ENCODE measurements at places on chromosomes 2 and 18.

DNA sequence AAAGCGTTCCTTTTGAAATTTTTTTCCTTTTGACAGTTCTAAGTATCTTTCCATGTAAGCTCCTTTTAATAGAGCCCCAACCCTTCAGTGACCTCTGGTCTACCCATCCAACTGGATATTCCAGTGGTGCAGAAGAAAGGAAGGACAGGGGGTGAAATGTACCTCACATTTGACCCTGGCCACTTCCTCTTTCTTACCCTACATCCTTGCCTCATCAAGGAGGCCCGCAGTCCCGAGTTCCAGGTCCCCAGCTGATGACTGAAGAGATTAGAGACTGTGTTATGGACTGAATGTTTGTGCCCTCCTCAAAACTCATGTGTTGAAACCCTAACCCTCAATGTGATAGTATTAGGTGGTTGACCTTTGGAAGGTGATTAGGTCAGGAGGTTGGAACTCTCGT is 158.1 kb downstream of the RBM43 start:
- no peak for DNase-seq

DNA sequence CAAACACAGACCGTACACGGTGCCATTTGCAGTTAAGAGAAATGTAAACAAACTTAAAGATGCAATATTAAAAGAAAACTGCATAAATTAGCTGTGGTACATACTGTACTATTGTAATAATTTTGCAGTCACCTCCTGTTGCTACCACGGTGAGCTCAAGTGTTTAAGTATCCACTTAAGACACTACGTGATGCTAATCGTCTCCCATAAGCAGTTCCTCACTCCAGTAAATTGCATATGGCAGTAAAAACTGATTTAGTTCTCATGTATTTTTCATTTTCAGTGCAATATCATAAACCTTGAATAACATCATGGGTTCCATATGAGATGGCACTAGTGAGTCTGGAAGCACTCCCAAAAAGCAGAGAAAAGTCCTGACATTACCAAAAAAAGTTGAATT is 14.4 kb downstream of the CLEC4F start:
- DNase-seq: no peak

GRCh38 chr2:175097297-175097696 is 70.7 kb downstream of the ATF2 start:
- DNase-seq: peak; percentile 71

DNA sequence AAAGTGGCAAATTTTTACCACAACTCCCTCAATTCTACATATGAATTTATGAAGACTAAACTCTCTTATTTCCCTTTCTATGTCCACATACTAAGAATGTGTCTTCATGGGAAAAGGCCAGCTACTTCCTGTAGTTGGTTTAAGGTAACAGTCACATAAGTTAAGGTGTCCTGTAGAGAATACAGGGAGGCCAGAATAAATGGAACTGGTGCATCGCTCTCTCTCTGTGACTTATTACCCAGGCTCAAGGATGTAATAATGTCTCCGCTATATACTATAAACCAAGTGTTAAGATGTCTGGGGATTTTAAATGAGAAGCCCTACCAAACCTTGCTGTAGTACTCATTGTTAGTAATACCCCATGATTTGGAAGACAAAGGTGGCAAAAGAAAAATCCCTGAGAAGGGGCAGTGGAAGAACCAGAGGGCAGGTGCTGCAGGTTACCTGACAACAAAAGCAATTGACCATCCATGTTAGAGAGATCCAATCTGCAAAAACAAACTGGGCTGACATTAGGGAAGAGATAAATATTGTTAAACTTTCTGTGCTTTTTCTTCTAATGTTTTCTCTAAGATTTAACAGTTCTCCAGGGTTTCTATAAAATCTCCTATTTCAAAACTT is 372.8 kb downstream of the TMX3 start:
- DNase-seq: no peak

- no peak for DNase-seq
Observed at GRCh38 chr2:85501248-85501647, 37.7 kb upstream of the MAT2A start.

- DNase-seq: no peak
Observed at GRCh38 chr18:69097349-69097748, 299.5 kb downstream of the CCDC102B start.

GRCh38 chr18:79507076-79507545 is 111.4 kb downstream of the NFATC1 start:
- peak; percentile 32 for DNase-seq

DNA sequence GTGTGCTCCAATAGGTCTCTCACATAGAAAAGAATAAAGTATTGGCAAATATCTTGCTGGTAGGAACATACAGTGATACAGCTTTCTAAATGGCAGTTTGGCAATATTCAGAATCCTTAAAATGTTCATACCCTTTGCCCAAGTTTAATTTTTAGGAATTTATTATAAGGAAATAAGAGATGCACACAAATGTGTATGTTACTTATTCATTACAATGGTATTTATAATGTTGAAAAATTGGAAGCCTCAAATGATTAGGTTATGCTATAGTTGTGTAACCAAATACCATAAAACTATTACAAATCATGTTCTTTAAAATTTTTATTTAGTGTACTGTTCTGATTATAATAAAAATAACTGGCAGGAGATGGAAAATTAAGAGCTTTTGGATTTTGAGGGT is 196.8 kb downstream of the MCFD2 start:
- no peak for DNase-seq

DNA sequence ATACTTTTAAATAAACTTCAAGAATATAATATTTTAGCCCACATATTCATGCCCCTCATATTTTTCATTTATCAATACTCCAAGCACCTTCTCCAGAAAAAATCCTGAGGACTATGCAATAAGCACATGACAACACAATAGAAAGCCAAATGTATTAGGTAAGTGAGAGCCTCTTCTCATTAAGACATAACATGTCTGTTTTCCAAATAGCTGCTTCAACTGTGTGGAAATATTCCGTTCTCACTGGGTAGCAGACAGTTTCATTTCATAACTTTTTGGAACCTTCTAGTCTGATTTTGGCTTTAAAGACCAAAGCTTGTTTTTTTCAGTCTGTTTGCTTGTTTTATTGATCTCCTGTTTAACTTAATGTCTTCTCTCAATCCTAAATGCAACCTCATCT is 137.8 kb downstream of the PIK3C3 start:
- DNase-seq: no peak

- DNase-seq: no peak
Observed at GRCh38 chr18:44526705-44527415, 153.8 kb upstream of the SETBP1 start.

GRCh38 chr18:11579916-11580315 is 29.5 kb upstream of the SLC35G4 start:
- DNase-seq: no peak

- DNase-seq: no peak
Observed at GRCh38 chr2:30221531-30221930, 9.8 kb upstream of the LBH start.

DNA sequence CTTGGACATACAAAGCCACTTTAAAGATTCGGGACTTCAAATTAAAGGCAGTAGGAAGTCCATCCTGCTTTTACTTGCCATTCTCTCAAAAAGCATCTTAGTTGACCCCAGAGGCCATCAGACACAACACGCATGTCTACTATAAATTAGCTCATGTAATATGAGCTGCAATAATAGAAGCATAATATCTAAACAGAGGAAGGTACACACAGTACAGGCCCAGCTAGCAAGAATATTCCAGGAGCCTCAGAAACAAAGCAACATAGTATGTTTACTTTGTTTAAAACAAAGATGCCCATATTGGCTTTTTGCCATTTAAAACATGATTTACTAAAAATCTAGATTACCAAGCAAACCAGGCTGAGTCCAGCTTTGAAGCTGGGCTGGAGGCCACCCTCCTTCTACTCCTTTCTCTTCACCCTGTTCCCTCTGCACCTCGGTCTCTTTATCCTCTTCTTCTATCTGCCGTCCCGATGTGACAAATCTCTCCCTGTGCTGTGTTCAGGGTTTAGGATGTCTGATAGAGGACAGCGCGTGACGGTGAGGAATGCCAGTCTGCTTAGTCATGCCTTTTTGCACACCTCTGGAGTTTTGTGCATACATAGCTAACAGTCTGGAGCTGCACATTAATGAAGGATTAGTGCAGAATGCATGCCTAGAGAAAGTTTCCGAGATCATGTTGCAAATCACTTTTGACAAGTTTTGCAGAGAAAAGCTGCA is 28.2 kb downstream of the DTNA start:
- no peak for DNase-seq

GRCh38 chr2:198441901-198442300 is 637.5 kb downstream of the PLCL1 start:
- DNase-seq: no peak

DNA sequence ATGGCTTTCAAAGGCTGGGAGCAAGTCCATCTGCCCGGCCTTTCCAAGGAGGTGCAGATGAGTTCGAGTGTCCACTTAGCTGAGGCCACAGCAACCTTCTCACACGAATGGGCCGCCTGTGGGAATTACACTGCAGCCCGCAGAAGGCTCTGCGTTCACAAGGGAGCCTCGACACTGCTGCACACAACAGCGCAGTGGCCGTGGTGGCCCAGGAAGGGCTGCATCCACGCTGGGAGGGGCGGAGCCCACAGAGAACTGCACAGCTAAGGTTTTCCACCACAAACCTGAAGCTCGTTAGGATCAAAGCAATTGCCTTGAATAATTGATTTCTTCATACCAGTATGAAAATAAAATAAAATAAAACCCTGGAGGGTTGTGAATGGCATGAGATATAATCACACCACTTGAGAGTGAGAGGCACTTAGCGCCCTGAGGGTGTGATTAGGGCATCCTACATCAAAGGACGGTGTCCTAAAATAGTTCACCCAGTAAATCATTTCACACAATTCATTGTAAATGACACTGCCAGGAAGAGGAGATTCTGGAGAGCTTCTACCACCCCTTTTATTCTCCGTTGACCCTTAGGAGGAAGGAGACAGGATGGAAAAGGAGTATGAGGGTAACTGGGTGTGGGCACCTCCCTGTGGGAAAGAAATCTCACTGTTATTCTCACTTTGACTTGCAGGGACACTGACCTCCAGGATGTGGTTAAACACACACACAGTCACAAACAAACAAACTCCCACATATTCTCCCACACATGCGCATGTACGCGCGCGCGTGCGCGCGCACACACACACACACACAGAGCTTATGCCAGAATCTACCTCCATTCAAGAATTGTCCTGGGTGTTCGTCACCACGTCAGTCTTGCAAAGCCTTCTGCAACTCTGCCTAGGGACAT is 256.6 kb upstream of the ID2 start:
- no peak for DNase-seq

GRCh38 chr2:48496849-48497248 is 33.1 kb upstream of the STON1 start:
- peak; percentile 34 for DNase-seq

DNA sequence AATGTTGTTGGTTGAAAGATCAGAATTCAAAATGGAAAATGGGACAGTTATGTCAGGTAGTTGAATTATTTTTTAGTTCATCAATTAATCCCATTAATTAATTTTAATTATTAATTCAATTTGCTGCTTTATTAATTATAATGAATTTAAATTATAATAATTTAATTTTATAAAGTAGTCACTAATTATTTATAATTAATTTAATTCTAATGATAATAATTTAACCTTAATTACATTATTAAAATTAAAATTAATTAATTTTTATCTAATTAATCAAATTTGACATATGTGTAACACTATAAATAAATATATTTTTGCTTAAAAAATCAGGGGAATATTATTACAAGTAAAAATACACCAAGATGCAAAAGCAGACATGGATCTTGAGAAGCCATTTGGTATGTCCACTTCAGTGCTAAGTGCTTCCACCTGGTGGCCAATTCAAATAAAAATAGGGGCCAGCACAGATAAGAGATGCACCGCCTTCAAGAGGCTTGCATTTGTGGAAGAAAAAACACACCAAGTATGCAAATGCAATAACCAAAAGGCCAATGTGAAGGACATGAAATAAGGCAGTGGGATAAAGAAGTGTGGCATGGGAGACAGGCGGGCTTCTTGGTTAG is 73.2 kb downstream of the MBP start:
- no peak for DNase-seq

DNA sequence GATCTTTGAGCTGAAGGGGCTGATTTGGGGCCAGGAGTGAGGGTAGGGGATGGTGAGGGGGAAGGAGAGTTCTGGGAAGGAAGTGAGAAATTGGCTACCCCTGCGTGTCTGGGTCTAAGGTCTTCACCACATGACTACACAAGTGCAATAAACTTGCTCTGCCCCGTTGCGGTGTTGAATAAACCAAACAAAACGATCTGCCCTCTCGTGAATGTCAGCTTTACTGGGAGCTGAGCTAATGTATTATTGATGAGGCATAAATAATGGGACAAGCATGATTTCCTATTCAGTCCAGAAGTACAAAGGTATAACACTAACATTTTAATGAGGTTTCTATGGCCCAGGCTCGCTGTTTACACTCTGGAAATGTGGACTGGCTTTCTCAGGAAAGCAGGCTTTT is 8.0 kb upstream of the CFAP221 start:
- DNase-seq: no peak

- no peak for DNase-seq
Observed at GRCh38 chr2:26076001-26076587, 42.2 kb downstream of the RAB10 start.

DNA sequence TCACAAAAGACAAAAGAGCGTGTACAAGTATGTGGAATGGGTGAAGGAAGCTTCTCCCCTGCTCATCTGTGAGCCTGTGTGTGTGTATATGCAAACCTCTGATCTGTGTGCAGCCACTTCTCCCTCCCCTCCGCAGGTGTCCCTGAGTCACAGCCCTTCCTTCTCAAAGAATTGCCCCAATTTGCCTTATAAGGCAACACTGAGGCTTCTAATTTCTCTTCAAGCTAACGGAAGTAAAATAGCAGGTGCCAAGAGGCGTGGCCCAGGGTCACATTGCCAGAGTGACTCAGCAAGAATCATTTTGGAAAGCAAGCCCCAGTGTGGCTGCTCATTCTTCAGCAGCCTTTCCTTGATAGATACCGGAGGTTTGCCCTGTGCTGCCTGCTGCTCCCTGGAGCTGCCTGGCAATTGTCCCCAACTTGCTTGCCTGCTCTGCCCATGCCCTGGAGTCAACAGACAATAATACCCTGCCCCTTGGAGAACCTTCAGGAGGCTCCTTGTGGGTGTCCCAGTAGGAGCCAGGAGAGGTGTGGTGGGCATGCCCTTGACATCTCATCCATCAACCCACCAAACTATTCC is 37.3 kb upstream of the BMP10 start:
- DNase-seq: peak; percentile 82

DNA sequence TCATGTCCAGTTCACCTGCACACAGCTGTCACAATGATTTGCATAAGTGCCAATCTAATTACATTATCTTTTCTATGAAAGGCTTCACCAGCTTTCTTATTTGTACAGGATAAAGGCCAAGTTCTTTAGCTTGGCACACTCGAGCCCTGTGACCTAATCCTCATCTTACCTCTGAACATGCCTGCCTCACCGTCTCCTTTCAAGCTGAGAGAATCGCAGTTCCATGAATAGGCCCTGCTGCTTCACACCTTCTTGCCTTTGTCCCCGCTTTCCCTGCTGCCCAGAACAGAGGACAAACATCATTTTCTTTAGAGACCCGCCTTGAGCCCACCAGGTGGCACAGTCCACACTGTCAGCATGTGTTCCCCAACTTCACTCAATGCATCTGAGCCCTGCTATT is 1094.7 kb downstream of the BCL11A start:
- DNase-seq: no peak

GRCh38 chr18:46566111-46566510 is 90.9 kb downstream of the LOXHD1 start:
- DNase-seq: no peak

- no peak for DNase-seq
Observed at GRCh38 chr2:127129937-127130336, 23.0 kb upstream of the BIN1 start.

- DNase-seq: no peak
Observed at GRCh38 chr18:47815486-47816270, 114.8 kb downstream of the SMAD2 start.

Data from astrocyte of the cerebellum (primary cell).